ENCODE measurements at places on chromosomes 5 and 9.

- H3K36me3 ChIP-seq, result no peaks in the 10 kb centered on the region
- no peak overlapping the region for H3K4me3 ChIP-seq
- H3K27ac ChIP-seq, result peak overlapping the region; percentile 84
- H3K4me1 ChIP-seq, result peaks cover 11% of the 10 kb centered on the region
- DNase-seq, result peak; percentile 38
Observed at GRCh38 chr9:37904445-37905130, 661 bp upstream of the SLC25A51 start.

- no peak overlapping the region for H3K27ac ChIP-seq
- H3K36me3 ChIP-seq, result no peaks in the 10 kb centered on the region
- no peak for DNase-seq
- H3K27me3 ChIP-seq, result no peaks in the 10 kb centered on the region
- H3K4me1 ChIP-seq, result no peaks in the 10 kb centered on the region
Observed at GRCh38 chr5:172463031-172463430, 8.7 kb upstream of the SH3PXD2B start.

GRCh38 chr9:134773842-134774241, 106.8 kb upstream of the FCN2 start:
- no peaks in the 10 kb centered on the region for H3K27me3 ChIP-seq
- DNase-seq, result no peak
- H3K36me3 ChIP-seq, result peaks cover 13% of the 10 kb centered on the region
- H3K4me1 ChIP-seq, result peaks cover 3% of the 10 kb centered on the region
- H3K27ac ChIP-seq, result no peak overlapping the region

DNA sequence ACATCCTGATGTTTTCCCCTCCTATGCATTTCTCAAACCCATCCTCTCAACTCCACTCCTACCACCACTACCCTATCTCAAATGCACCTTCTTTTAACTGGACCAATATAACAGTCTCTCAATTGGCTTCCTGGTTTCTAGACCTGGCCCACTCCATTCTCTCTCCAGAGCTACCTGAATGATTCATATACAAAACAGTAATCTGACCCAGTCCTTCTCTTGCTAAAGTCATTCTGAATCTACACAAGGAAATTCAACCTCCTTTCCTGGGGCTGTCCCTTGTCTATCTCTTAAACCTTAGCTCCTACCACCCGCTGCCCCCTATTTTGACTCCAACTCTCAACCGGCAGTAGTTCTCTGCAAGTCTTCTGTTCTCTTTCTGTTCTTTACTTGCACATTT, 97.2 kb downstream of the PCSK1 start:
- no peak for DNase-seq
- no peaks in the 10 kb centered on the region for H3K36me3 ChIP-seq
- no peaks in the 10 kb centered on the region for H3K27me3 ChIP-seq

GRCh38 chr9:127905004-127905728, 5.8 kb upstream of the ST6GALNAC6 start:
- no peak for DNase-seq
- peaks cover 13% of the 10 kb centered on the region for H3K4me1 ChIP-seq
- H3K27me3 ChIP-seq, result no peaks in the 10 kb centered on the region
- H3K4me3 ChIP-seq, result no peak overlapping the region

DNA sequence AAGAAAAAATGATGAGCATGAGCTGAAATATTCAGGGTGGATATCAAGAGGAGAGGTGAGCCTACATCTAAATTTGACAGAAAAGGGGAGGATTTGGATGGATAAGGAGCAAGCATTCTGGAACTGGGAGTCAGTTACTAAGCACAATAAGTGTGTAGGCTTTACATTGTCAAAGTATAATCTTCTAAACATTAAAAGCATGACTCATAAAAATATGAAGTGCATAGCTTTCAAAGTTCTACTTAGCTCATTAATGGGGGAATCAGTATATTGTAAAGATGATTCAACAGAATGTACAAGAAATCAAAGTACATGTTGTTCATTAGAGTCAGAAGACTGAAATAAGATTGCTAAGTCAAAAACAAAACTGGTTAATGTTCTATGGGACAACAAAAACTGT, 248.0 kb upstream of the GAS1 start:
- no peaks in the 10 kb centered on the region for H3K4me1 ChIP-seq
- H3K4me3 ChIP-seq, result no peak overlapping the region
- no peak overlapping the region for H3K27ac ChIP-seq
- no peaks in the 10 kb centered on the region for H3K36me3 ChIP-seq

DNA sequence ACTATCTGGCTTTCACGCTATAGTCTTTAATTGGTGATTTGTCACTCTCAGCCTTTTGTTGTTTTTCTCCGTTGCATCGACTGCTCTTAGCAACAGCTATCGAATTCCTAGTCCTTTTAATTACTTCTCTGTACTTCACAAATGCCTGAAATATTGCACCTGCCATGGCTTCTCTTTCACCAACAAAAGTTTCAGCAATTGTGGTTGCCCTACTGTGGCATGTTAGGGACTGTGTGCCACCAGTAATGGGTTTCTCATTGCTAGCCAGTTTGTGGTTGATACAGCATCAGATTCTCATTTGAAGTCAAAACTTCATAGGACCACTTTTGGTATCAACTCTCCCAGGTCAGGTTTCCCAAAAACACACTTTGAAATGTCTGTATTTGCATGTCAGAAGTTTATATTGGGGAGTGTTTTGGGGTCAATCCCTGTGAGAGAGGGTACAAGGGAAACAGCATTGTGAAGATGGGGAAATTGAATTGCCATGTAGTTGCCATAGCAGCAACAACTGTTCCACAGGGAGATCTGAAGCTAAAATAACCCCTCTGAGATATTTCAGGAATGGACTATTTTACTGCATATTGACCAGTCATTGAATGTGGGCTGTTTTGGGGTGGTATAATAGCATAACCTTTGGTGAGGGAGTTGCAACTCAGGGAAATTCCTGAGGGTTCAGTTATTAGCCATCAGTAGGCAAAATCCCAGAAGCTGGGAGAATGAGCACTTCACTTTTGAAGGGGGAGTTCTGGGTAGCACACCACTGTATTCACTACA, 99.2 kb downstream of the WDR70 start:
- H3K27ac ChIP-seq, result no peak overlapping the region
- no peaks in the 10 kb centered on the region for H3K36me3 ChIP-seq
- no peak overlapping the region for H3K4me3 ChIP-seq
- no peak for DNase-seq

DNA sequence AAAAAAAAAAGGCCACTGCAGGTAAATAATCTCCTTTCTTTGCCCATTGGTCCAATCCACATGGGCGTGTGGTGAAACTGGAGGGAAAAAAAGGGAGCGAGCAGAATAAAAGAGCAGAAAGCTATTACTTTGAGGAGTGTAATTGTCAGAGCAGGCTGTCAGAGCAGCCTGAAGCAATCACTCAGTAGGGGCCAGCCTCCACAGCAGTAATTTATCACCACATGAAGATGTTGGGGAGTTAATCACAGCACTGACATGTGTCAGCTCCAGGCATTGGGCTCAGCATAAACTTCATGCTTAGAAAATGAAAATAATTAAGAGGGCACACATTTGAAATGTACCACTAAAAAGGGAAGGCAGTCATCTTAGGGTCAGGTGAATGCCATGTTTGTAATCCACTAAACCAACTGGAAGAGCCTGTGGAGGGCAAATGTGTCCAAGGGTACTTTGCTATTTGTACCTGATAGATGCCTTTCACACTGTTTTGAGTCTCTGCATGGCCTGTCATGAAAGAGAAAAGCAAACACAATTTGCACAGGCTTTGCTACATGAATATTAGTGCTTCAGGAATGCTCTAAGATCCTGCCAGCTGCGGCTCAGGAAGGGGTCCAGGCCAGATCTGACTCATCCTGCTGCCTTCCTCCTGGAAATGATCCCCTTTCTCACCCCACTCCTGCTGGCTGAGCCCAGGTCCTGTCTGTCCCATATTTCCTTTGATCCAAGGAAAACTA, 2.9 kb upstream of the PTGER4 start:
- no peaks in the 10 kb centered on the region for H3K4me1 ChIP-seq
- no peak overlapping the region for H3K4me3 ChIP-seq
- no peaks in the 10 kb centered on the region for H3K36me3 ChIP-seq
- H3K27me3 ChIP-seq, result no peaks in the 10 kb centered on the region
- no peak overlapping the region for H3K27ac ChIP-seq
- DNase-seq, result no peak

GRCh38 chr5:148778882-148779281, 47.5 kb upstream of the ADRB2 start:
- no peak for DNase-seq
- H3K27ac ChIP-seq, result no peak overlapping the region
- no peaks in the 10 kb centered on the region for H3K4me1 ChIP-seq
- H3K27me3 ChIP-seq, result no peaks in the 10 kb centered on the region

DNA sequence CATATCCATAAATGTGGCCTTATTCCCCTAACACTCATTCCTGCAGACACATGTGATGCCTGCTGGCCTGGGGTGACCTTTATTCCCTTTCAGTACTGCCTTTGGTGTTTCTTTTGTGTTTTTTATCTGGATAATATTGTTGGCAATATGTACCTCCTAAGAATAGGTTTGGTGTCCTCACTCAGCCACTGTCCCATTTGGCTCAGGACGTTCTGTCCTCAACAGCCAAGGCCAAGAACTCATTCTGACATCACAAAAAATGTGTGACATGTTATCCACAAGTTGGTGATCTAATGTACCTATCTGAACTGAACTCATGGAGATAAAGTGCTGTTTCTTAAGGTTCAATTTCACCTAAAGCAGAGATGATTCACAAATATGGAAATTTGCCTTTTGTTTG, 142.9 kb upstream of the GRAMD2B start:
- no peaks in the 10 kb centered on the region for H3K27me3 ChIP-seq
- no peak overlapping the region for H3K4me3 ChIP-seq
- no peaks in the 10 kb centered on the region for H3K36me3 ChIP-seq
- H3K27ac ChIP-seq, result no peak overlapping the region
- no peaks in the 10 kb centered on the region for H3K4me1 ChIP-seq

DNA sequence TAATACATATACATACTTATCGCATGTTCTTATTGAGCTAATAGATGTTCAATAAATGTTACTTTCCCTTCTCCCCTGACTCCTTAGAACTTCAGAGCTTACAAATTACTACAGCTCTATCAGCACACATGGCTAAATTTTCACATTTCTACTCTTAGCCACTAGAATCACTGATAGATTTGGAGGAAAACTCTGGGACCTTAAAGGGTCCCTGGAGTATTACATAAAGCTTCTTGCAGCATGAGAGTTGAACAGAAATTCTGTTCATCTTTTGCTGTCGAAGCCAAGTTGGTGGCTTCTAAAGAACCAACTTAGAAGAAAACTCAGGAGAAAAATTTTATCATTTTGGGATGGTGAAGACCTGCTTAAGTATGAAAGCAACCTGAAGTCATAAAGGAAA, 15.5 kb downstream of the B4GALT1 start:
- H3K36me3 ChIP-seq, result no peaks in the 10 kb centered on the region
- DNase-seq, result no peak
- H3K27ac ChIP-seq, result peak overlapping the region; percentile 85

DNA sequence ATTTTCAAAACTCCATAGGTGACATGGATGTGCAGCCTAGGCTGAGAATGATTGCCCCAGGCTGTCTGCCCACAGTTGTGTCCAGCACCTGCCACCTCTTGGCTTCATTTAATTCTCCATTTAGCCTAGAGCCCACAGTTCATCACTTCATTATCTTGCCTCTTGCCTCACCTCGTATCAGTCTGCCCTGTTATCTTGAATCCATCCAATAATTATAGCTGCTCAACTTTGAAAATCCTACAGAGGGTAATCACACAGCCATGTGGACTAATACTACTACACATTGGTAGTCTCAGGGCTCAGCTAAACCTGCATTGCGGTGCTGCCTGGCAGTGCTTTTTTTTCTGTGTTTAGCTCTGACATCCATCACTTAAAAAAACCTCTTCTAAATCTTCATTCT, 7.4 kb downstream of the UGCG start:
- H3K27me3 ChIP-seq, result no peaks in the 10 kb centered on the region
- H3K27ac ChIP-seq, result no peak overlapping the region
- peaks cover 45% of the 10 kb centered on the region for H3K4me1 ChIP-seq

GRCh38 chr5:30768056-30768690, 425.3 kb upstream of the CDH6 start:
- no peaks in the 10 kb centered on the region for H3K36me3 ChIP-seq
- no peak overlapping the region for H3K27ac ChIP-seq
- no peaks in the 10 kb centered on the region for H3K4me1 ChIP-seq
- no peaks in the 10 kb centered on the region for H3K27me3 ChIP-seq
- DNase-seq, result no peak

DNA sequence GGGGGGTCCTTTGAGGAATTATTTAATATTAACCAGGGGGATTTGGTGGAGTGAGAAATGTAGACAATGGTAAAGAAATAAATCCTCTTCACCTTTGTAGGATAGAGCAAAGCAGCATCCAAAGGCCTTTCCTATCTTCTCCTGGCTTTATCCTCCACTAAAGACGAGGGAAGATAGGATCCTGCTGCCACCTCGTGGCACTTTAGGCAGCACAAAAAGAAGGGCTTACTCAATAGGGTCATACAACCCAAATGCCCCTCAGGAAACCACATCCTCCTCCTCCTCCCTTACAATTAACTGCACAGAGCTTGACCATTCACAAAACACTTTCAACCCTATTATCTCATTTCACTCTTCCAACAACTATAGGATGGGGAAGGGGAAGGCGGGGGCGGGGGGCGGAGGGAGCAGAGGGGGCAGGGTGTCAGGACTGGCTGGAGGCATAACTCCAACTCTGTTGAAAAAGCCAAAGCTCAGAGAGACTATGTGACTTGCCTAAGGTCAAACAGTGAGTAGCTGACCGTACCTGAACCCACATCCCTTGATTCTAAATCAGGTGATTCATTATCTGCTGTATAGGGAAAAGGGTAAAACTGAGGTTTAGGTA, 45.4 kb upstream of the MYOT start:
- no peak overlapping the region for H3K4me3 ChIP-seq
- H3K4me1 ChIP-seq, result no peaks in the 10 kb centered on the region
- H3K27me3 ChIP-seq, result no peaks in the 10 kb centered on the region

DNA sequence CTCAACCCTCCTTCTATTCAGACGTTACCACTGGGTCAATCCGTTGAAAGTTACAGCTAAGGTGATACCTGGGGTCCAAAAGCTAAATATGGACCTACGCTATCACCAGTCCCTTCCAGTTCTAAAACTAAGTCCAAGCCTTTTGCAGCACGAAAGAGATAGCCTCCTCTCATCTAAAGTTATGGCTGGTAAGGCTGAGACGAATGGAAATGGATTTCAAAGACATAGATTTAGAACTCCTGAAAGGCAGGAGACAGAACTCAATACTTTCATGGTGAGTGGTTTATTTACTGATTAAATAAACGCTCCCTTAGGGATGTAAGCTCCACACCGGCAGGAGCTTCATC, 751 bp upstream of the RIC1 start:
- peak overlapping the region; percentile 91 for H3K27ac ChIP-seq
- no peaks in the 10 kb centered on the region for H3K27me3 ChIP-seq
- H3K36me3 ChIP-seq, result no peaks in the 10 kb centered on the region
- no peak for DNase-seq
- peaks cover 14% of the 10 kb centered on the region for H3K4me1 ChIP-seq

All from adrenal gland (tissue), 19 donors.